ENCODE measurements at places on chromosomes 5 and 9. TPM values are rescaled to one million over a fixed set of nuclear protein-coding genes. Genes with fewer than 3 reads are reported as not detected.

The C8G gene
- polyA plus RNA-seq = 2.3 TPM

The OGN gene
- polyA plus RNA-seq = 664 TPM

DNA sequence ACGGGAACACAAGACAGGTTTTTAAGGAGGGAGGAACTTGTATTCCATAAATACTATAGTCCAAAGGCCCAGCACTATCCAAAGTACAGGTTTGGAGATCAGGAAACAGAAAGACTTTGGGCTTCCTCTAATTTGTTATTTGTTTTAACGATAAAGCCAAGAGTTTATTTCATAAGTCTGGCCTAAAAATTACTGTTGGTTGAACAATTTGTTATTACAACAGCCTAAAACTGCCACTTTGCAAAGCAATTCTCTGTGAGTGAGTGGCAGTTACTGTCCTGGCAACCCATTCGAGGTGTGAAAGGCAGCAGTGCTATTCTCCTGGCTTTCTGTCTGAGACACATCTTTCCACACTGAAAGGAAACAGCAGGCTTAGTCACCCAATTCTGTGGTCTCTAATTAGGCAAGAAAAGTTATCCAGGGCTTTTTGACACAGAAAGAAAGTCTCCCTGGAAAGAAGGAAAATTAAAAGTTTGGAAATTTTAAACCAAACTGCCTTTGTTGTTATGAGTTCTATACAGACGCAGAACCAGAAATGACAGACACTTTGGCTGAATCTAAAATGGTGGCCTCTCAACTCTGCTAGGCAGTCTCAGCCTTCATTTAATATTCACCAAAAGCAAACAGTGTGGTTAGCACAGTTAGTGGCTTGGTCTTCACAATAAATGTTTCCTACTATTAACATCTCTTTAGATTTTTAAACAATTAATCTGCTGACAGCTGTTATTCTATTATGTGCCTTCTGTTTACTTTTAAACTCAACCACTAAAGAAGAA is 33.9 kb downstream of the PSMB7 start:
- DNase-seq = no peak
- H3K36me3 ChIP-seq = peaks cover 23% of the 10 kb centered on the region
- no peak overlapping the region for H3K27ac ChIP-seq
- no peak overlapping the region for H3K4me3 ChIP-seq
- H3K4me1 ChIP-seq = peaks cover 10% of the 10 kb centered on the region

- no peak overlapping the region for H3K27ac ChIP-seq
- H3K36me3 ChIP-seq = no peaks in the 10 kb centered on the region
- no peaks in the 10 kb centered on the region for H3K27me3 ChIP-seq
- no peak overlapping the region for H3K4me3 ChIP-seq
- no peaks in the 10 kb centered on the region for H3K4me1 ChIP-seq
Measured at GRCh38 chr5:98041661-98042060, 731.8 kb upstream of the RGMB start.

DNA sequence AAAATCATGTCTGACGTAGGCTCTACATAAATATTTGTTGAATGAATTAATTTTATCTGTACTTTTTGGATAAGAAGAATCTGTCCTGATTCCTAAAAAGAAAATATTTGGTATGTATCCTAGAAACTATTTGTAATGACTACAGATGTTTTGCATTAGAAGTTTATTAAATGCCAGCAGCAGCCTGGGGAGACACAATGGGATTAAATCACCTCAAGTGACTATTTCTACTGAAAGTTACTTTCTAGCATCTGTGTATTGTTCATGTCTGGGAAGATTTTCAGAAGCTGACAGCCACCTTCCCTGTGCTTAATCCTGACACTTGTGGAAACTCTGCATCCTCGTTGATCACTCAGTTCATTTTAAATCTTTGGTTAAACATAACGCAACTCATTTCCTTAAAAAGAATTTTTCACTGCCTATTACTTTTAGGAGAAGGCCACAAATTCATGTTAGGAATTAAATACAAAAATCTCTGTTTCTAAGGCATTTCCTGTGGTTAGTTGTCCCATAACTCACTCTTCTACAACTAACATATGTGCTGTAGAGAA is 209.3 kb upstream of the PPP1R2B start:
- no peaks in the 10 kb centered on the region for H3K27me3 ChIP-seq
- peaks cover 2% of the 10 kb centered on the region for H3K4me1 ChIP-seq
- no peak overlapping the region for H3K4me3 ChIP-seq

DNA sequence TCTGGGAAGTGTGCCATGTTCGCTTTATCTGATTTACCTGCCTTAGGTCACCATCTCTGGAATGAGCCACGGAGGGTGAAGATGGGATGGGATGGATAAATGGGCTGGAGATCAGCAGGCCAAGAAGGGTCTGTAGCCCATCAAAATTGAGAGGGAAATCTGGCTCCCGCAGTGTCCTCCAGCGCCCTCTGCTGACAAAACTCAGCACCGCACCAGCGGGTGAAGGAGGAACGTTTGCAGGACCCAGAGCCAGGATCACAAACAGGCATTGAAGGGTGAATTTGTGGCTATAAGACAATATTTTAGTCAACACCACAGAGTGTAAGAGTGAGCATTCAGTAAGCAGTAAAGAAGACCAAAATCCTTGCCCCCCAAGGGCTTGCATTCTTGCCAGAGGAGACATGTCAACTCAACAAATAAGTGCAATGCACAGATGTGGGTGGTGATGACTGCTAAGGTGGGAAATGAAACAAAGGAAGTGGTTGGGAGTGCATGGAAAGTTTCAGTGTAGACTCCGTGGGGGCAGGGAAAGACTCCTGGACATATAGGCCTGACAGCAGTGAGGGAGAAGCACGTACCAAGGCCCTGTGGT is 124.4 kb downstream of the TENT4A start:
- H3K36me3 ChIP-seq = no peaks in the 10 kb centered on the region
- H3K27me3 ChIP-seq = no peaks in the 10 kb centered on the region
- H3K4me1 ChIP-seq = no peaks in the 10 kb centered on the region
- DNase-seq = no peak
- H3K27ac ChIP-seq = no peak overlapping the region
- H3K4me3 ChIP-seq = no peak overlapping the region

The CD180 gene
- 1.2 TPM for polyA plus RNA-seq

The SLCO4C1 gene
- polyA plus RNA-seq = 2.3 TPM

DNA sequence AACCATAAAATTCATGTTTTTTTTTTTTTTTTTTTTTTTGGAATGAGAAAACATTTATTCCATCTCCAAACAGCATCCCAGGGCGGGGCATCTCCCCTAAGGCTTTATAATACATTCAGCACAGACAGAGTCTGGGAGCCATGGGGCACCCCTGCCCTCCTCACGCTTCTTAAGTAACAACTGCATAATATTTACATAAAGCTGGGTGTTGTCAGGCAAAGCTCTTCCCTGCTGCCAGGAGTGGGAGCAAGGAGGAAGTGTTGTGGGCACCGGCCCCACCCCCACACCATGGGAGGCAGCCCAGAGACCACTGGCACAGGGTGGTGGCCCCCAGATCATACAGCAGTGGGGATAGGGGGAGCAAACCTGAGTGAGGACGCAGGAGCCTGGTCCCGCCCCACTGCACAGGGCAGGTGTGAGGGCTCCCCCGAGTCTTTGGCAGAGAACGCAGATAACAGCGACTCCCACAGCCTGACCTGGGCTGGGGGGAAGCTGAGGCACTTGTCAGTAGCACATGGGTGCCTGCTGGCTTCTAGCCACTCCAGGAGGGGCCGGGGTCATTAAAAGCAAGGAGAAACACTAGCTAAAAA is 86.1 kb upstream of the CEP78 start:
- no peak overlapping the region for H3K4me3 ChIP-seq
- DNase-seq = no peak
- no peaks in the 10 kb centered on the region for H3K4me1 ChIP-seq
- H3K27me3 ChIP-seq = no peaks in the 10 kb centered on the region
- no peaks in the 10 kb centered on the region for H3K36me3 ChIP-seq
- H3K27ac ChIP-seq = no peak overlapping the region

All from muscle of leg (tissue), 16 donors.